Ascending aorta (tissue), 2 donors: ENCODE measurements at places on chromosomes 2 and 18.
A peak's percentile ranks its signal among the peaks of the same experiment; 100 is the strongest.

DNA sequence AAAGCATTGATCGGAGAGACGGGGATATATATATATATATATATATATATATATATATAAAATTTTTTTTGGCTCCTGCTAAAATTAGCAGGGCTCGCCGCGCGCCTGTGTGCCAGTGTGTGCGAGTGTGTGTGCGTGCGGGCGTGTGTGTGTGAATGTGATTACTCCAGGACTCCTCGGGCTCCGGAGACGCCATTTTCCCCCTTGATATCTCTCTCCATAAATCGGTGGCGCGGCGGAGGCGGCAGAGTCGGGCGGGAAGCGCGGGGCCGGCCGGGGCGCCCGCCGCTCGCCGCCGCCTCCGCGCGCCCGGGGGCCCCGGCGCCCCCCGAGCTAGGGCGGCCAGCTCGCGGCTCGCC lies 795 bp upstream of the SETBP1 start:
- DNase-seq = peak; percentile 79

GRCh38 chr2:53234548-53234903 lies 533.1 kb upstream of the CHAC2 start:
- no peak for DNase-seq

DNA sequence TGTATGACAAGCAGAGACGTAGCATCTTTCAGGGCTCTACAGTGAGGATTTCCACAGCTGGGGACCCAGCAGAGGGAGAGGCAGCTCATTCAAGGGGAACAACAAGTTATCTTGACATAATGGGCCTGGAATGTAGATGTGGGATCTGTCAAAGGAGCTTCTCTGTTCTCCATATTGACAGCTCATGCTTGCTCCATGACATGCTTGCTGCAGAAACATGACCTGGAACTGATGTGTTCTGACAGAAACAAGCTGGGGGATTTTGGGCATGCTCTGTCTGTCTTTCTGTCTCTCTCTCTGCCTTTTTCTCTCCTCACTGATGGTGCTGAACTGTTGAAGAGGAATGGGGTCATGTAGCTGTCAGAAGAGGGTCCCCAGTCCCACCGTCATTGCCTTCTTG lies 79.6 kb downstream of the MMADHC start:
- DNase-seq = no peak

GRCh38 chr2:236365258-236366048 lies 101.2 kb upstream of the ASB18 start:
- DNase-seq = no peak
